ENCODE measurements at places on chromosomes 3 and 15.

DNA sequence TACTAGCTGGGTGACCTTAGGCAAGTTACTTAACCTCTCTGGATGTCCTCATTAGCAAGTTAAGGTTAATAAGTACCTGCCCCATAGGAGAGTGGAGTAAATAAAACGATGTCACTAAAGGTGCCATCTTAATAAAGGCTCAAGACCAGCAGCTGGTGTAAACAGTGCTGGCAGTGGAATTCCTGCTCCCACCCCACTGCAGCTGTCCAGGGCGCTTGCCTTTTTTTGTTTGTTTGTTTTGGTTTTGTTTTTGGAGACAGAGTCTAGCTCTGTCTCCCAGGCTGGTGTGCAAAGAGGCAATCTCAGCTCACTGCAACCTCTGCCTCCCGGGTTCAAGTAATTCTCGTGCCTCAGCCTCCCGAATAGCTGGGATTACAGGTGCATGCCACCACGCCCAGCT, 28.9 kb downstream of the IDH3A start:
- DNase-seq, result no peak

DNA sequence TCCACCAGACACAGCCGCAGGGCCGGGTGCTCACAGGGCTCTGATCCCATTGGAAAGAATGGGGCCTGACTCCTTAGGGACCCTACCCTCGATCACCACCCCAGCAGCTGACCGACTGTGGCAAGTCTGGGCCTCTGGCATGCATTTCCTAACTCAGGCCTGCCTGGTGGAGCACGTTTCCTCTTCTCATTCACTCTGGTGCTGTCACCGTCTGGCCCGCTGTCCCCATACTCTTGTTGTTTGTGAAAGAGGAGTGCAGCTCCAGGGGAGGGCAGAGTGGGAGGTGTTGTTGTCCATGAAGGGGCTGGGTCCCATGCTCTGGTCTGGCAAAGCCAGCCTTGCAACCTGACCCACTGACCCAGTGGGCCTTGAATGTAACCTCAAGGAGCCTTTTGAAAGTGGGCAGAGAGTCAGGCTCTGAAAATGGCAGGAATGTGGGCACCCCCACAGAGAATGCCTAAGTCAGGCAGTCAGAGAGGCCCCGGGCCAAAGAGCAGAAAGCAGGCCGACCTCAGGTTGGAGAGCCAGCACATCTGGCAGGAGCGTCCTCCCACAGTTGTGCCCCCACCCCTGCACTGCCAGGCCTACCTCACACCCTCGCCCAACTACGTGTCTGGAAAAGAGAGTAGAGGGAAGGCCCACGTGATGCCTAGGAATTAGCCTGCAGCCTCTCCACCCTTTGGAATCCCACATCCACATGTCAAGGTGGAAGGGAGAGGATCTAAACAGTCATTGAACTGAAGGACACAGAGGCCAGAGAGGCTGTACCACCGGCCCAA, 10.9 kb downstream of the SEMA7A start:
- no peak for DNase-seq

GRCh38 chr3:115789481-115789880, 166.2 kb downstream of the GAP43 start:
- no peak for DNase-seq

DNA sequence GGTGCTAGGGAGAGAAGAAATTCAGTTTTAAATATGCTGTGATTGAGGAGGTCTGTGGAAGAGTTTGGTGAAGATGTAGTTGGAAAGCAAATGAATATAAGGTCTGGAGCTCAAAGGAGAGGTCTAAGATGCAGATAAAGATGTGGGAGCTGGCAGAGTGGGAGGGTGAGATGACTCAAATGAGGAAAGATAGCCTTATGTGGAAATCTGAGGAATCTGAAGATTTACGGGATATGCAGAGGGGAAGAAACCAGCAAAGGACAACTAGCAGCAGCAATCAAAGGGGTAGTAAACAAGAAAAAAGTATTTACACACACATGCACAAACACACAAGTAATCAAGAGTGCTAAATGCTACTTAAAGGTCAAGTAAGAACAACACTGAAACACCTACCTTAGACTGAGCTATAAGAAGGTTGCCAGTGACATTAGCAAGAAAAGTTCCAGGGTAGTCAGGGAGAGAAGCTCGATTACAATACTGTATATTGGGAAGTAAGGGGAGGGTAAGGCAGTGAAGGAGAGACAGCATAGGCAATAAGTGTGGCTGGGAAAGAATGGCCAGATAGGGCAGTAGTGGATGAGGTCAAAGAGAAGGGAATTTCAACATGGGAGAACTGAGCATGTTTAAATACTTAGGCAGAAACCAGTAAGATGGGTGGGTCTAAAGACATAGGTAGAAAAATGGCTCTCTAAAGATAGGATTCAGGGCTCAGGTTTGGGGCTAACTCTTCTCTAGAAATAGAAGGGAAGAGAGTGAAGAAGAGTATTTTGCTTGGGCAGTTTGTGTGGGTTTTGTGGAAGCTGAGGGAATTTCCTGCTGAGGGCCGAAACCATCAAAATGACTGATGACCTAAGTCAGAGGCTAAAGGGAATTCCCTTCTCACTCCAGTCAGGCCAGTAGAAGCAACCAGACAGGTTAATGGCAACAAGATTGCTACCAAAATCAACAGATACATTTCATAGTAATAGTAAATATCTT, 8.9 kb downstream of the CMTM6 start:
- DNase-seq, result no peak

- DNase-seq, result peak; percentile 77
These were observed 823.0 kb downstream of the CADM2 start for GRCh38 chr3:85781806-85782205.

DNA sequence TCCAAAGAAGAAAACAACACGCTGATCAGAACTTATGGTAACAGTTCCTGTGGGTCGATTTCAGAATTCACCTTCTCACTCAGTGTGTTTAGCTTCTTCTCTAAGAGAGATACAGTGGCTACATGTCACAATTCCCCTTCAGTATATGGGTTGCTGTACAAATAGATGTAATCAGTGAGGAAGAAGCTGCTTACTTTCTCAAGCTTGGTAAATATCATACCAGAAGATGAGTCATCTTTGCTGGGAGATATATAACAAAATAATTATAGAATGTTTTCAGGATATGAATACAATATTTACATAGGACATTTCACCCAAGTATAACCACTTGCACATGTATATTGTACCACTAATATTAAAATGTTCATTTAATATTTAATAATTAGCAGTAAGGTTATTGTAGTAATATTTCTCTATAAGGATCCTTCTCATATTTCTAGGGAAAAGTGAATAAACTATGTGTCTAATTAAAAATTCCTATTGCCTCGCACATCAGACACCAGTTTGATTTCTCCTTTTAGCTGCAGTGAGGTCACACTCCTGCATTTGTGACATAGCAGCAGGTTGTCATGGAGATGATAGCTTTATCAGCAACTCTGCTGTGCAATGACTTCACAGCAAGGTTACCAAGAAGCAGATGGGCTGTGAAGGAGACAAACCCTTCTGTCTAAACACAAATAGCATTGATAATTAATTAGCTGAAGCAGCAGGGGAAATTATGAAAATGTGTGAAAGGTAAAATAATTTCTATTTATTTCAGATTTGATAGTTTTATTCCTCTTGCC, 211.4 kb downstream of the TUSC7 start:
- DNase-seq, result no peak

GRCh38 chr15:79896131-79896633, 632 bp downstream of the MTHFS start:
- no peak for DNase-seq

DNA sequence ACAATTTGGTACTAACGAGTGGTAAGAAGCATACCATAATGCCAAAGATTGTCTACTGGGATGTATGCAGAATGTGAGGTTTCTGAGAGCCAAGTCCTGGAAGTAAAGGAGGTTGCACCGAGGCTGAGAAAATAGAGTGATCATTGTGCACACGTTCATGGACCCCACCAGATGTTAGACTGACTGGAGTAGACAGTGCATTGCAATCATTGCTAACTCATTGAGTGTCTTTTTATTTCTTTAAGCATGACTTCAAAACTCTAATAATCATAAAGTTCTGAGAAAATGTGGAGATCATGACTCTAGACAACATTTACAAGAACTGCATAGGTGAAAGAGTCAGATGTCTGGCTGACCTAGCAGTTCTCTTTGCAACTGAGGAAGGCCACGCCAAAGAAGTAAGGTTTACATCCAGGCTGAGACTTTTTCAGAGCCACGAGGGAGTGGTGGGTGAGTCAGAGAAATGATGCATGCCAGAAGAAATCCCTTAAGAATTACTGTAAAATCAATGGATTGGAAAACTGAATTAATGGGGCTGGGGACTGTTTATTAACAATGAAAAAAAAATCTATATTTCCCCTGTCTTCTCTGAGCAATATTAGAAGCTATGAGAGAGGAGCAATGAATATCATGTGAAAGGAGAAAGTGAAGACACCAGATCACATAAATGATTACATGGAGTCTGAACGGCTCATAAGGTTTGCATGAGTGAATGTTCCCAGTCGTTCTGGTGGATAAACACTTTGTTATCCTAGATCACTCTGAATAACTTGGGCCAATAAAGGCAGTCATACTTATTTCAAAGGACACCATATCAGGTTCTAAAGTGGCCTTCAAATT, 76.0 kb upstream of the SLC25A26 start:
- DNase-seq, result no peak

DNA sequence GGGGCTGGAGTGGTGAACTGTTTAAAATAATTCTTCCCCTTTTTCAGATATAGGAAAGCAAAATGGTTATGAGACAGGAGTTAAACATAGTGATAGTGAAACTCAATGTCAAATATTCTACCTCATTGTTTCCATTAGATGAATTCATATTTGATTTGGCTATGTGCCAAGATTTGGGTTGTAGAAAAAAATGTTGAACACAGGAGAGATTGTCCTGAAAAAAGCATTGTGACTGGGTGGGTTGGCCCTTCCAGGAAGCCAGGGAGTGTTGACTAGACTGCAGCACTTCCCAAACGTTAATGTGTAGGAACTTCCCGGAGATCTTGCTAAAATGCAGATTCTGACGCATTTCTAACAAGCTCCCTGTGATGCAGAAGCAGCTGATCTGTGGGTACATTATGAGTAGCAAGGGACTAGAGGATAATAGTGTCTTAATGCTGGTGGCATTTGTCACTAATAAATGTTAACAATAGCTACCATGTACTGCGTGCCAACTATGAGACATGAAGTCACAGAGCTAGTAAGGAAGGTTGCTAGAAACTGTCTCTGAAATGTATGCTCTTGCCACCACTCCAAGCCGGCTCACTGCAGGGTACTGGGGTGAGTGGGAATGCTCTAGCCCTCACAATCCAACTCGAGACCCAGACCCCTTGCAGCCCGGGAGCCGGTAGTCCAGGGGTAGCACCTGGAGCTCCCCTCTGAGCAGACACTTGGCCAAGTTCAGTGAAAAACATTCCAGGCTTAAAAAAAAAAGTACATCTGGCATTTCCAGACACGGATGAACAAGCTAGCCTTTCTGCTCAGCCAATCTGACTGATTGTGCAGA, 120.6 kb downstream of the CD47 start:
- no peak for DNase-seq

- DNase-seq, result no peak
These were observed 172.0 kb downstream of the UNC13C start for GRCh38 chr15:54150255-54150654.

DNA sequence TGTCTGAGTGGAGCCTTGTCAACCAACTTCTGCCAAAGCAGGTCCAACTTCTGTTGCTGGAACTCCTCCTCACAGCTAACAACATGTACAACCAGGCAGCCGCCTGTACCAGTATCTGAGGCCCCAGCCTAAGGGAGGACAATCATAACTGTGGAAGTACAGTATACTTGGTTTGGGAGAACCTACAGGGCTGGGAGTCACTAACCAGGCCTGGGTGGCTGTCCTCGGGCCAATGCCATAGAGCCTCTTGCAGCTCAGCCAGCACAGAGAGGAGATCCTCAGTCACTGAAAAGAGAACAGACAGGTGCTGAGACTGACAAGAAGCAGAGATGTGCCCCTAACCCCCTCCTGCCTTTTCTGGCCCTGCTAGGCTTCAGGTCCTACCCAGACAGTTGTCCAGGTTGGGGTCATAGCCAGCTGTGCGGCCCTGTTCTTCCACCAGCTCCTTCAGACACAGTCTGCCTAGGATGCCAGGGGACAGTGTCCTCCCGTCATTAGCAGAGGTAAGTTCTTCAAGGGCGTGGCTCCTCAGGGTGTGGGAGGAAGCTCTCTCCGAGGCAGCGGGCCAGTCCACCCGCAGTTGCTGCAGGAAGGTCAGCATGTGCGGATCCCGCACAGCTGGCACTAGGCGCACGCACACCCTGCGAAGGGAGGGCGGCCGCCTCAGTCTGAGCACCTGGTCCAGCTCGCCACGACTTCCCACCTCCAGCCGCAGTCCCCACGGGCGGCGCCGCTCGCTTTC, 980 bp downstream of the DALRD3 start:
- DNase-seq, result no peak

DNA sequence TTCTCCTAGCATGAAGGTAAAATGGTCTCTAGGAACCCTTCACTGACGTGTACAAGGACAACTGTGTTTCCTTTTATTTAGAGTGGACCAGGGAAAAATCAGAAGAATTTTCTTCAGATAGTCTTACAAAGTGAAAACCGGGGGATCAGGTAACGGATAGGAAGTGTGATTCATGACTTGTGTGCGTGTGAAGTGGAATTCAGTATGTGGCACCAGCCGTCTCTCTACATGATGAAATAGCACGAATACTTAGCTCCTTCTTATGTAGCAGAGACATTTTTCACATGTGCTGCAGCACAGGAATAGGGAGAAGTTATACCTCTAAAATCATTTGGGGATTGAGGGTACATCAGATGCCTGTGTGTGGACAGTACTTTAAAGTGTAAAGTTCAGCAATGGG, 159.2 kb downstream of the MEX3B start:
- DNase-seq, result no peak

- no peak for DNase-seq
These were observed 95.4 kb upstream of the KCNH8 start for GRCh38 chr3:19052874-19053273.

DNA sequence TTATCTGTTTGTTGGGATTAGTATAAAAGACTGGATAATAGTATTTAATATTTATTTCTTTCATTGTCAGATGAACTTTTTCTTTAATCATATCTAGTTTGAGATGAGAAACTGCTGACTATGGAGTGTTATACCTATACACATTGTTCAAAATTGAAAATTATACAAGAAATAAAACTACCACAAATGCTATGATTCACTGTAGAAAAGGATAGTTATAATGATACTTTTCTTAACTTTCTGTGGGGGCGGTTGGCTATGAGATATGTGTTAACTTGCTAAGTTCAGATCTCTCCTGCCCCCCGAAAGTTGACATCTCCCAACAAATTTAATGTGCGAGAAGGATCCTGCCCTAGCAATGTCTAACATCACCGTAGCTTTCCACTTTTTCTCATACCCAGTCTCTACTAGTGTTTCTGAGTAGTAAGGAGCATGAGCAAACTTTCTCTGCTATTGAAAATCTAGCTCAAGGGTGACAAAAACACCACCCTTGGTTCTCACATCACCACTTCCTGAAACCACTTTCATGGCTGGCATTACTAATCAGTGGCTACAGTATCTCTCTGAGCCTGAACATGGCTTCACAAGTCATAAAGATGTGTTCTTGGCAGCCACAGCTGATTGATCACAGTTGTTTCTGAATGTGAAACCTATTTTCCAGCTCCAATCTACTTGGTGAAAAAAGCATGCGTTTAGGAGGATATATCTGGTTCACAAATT, 15.8 kb upstream of the SAMMSON start:
- DNase-seq, result no peak

- DNase-seq, result no peak
These were observed 106.0 kb upstream of the LINGO1 start for GRCh38 chr15:77738441-77739302.

GRCh38 chr3:74075241-74075640, 450.5 kb upstream of the PDZRN3 start:
- no peak for DNase-seq
